ENCODE measurements at places on chromosomes 3 and 15.

- DNase-seq: no peak
Observed at GRCh38 chr3:22977042-22977441, 226.1 kb upstream of the UBE2E2 start.

DNA sequence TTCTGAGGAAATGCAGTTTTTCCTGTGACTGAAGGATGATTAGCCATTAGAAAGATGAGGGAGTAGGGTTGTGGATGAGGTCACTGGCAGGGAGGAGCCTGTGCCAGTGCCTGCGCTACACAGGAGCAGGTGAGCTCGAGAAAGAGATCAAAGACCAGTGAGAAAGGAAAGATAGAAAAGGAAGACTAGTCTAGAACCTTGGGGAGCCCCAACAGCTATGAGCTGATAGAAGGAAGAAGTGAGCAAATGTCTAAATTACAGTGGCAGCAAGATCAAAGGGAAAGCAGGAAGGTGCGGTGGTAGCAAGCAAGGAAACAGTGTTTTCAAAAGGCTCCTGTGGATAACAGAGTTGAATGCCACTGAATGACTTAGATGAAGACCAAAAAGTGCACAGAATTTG, 39.6 kb downstream of the LNP1 start:
- DNase-seq: no peak

- no peak for DNase-seq
Observed at GRCh38 chr3:196708467-196708866, 3.6 kb downstream of the CEP19 start.

DNA sequence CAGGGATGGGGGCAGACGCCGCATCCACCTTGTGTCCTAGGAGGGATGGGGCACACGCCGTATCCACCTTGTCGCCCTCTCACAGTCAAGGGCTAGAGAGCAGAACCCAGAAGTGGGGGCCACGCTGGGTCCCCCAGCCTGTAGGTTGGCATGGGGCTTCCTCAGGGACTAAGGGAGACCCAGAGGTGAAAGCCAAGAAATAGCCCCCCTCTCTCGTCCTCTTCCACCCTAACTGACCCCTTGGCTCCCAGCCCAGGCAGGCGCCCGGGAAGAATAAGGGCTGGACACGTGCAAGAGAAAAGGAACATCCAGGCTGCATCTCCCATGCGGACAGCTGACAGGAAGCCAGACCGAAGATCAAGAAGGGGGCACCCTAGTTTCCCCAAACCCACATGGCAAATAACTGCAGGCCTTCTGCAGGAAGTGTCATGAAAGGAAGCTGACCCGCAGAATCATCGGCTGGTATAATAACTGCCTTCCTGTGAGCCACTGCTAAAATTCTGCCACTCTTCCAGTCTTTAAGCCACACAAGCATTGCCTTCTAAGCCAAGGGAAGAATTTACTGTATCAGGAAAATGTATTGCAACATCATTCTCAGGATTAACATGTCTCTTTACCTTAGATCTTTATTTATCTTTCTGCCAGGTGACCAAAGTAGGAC, 38.5 kb upstream of the TFRC start:
- DNase-seq: no peak

GRCh38 chr3:149575213-149575960, 82.4 kb downstream of the WWTR1 start:
- DNase-seq: no peak

- no peak for DNase-seq
Observed at GRCh38 chr3:98567666-98568270, 25.6 kb downstream of the CPOX start.

DNA sequence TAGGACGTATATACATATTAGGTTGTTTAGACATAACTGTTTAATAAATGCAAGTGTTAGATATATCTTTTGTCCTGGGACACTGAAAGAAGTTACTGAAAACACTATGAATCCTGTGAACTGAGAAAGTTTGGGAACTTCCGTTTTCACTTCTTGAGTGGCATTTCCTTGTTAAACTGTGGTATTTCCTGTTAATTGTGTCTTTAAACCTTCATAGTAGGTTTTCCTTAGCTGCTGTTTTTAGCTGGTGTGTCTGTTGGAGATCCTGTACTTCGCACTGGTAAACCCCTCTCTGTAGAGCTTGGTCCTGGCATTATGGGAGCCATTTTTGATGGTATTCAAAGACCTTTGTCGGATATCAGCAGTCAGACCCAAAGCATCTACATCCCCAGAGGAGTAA, 37.1 kb downstream of the ATP6V1A start:
- no peak for DNase-seq

GRCh38 chr15:80932513-80932815, 57.2 kb downstream of the MESD start:
- DNase-seq: no peak

GRCh38 chr3:117463276-117464115, 753.9 kb downstream of the TUSC7 start:
- no peak for DNase-seq

- no peak for DNase-seq
Observed at GRCh38 chr15:36817776-36818175, 238.3 kb downstream of the CDIN1 start.

DNA sequence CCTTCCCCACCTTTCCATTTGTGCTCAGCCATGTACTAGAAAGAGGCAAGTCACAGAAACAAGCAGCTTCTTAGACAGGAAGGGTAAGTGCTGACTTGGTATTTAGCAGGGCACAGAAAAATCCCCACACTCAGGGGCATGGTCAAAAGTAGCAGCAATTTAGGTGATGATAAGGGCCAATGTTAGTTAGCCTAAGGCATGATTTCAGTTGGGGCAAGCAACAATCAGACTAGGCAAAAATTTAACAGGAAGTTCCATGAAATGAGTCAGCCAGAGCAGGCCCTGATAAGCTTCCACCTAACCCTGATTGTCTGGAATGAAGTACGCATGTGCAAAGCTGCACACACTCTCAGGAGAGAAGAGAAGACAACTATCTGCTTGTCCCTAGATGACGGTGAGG, 423.4 kb upstream of the UBE2E2 start:
- no peak for DNase-seq

DNA sequence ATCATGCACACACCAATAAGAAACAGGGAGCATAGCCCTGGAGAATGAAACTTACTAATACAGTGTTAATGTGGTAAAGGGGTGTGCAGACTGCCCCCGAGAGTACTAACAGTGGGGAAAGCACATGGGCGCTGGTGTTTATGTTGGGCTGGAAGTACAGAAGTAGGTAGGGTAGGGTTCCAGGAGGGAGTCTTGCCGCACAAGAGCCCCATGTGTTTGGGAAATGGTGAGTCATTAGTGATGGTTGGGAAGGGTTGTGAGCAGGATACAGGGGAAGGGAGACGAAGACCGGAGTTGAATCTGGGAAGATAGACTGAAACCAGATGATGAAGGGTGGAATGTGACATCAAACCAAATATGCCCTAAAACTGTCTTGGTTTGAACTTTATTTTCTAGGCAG, 117.1 kb downstream of the THSD4 start:
- DNase-seq: no peak

DNA sequence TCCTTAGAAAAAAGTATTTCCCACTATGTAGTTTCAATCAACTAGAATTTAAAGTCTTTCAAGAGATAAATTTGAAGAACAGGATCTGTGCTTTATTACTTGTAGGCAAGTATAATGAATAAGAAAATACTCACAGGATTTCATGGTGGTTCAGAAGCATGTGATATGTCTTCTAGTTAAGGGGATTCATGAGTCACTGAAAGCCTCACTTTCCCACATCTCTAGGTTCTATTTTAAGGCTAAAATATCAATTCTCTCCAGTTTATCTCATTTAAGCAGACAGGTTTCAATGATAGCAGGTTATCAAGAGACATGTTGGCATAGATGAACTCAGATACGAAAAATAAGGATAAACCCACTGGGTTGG, 437.8 kb upstream of the BCHE start:
- DNase-seq: no peak

DNA sequence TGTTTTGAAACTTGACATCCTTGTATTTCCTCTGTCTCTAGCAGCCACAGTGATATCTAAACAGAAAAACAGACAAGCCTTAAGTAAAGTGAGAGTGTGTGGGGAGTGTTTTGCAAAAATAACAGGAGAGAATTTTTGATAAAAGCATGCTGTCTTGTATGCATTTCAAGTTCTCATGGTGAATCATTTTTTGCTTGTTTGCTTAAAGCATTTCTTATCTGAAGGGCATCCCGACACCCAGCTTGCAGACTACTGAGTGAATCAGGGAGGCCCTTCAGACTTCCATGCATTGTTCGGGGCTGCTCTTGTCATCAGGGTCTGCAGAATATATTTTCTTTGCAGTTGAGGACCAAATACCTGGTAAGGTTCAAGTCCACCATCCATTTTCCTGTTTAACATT, 8.5 kb downstream of the CGNL1 start:
- no peak for DNase-seq

GRCh38 chr15:27086149-27086548, 115.2 kb downstream of the GABRG3 start:
- DNase-seq: no peak

GRCh38 chr3:177050501-177051237, 146.6 kb downstream of the TBL1XR1 start:
- no peak for DNase-seq

- DNase-seq: no peak
Observed at GRCh38 chr3:186075931-186076567, 32.8 kb downstream of the ETV5 start.

DNA sequence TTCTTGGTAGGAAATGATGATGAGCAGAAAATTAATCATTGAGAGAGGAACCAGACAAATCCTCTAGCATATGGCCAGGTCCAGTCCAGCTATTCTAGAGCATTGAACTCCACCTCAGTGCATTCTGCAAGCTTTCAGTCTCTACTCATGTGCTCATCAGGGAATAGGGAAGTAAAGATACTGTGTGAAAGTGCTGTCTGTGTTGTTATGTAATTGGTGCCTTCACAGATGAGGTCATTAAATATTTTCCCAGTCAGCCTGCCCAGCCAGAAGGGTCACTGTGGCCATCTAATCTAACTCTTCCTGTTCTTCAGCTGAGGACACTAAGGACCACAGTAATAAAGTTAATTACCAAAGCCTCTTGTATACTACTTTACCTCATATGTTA, 28.2 kb downstream of the C3orf62 start:
- no peak for DNase-seq

DNA sequence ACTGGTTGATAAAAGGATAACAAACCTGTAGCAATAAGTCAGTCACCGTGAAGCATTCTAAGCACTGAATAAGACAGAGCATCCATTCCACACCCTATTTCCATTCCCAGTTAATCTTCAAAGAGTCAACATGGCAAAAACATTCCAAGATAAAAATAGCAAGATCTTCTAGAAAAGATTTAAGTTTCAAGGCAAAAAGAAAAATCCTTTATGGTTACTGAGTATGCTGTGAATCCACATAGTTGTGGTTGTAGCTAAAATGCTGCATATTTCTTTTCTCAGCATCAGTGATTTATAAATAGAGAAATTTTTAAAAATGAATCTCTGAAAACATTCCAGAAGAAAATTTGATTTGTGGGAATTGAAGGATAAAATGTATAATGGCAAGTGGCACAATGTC, 21.1 kb downstream of the GAP43 start:
- no peak for DNase-seq

GRCh38 chr3:120770891-120771290, 28.3 kb downstream of the GTF2E1 start:
- no peak for DNase-seq

- DNase-seq: no peak
Observed at GRCh38 chr15:94346282-94346681, 114.9 kb downstream of the MCTP2 start.

DNA sequence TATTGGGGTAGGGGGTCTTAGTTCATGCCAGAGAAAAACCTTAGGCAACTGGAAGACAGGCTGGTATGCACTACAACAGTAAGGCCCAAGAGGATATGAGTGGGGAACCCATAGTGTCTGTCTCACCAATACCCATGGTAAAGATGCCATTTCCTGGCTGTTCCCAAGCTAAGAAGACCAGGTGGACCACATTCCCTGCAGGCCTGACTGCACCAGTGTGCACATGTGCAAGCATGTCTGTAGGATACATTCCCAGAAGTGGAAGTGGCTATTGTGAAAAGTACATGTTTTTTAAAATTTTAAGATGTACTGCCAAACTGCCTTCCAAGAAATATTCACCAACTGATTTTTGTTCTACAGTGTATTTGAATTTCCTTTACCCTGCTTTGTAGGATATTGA, 207.3 kb upstream of the CTNNB1 start:
- DNase-seq: no peak

- no peak for DNase-seq
Observed at GRCh38 chr3:21804330-21804729, 53.3 kb upstream of the ZNF385D start.

- peak; percentile 52 for DNase-seq
Observed at GRCh38 chr15:89129123-89129815, 41.0 kb downstream of the ABHD2 start.

- DNase-seq: no peak
Observed at GRCh38 chr3:188421836-188422540, 268.0 kb downstream of the LPP start.

DNA sequence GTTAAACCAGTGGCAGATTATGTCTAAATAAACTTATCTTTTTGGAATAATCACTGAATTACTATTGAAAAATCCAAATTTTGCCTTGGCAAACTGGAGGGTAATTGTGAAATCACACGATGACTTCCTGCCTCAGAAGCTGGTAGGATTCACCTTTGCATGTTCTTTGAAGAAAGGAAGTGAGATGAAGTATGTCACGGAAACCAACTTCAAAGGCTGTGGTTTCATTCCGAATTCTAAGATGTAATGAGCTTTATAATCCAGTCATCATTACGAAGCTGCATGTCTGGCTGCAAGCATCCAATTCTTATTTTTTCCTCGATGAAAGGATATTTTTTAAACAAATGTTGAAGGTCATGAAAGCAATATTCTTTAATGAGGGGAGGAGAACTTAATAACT, 15.0 kb upstream of the ZBED2 start:
- peak; percentile 33 for DNase-seq

DNA sequence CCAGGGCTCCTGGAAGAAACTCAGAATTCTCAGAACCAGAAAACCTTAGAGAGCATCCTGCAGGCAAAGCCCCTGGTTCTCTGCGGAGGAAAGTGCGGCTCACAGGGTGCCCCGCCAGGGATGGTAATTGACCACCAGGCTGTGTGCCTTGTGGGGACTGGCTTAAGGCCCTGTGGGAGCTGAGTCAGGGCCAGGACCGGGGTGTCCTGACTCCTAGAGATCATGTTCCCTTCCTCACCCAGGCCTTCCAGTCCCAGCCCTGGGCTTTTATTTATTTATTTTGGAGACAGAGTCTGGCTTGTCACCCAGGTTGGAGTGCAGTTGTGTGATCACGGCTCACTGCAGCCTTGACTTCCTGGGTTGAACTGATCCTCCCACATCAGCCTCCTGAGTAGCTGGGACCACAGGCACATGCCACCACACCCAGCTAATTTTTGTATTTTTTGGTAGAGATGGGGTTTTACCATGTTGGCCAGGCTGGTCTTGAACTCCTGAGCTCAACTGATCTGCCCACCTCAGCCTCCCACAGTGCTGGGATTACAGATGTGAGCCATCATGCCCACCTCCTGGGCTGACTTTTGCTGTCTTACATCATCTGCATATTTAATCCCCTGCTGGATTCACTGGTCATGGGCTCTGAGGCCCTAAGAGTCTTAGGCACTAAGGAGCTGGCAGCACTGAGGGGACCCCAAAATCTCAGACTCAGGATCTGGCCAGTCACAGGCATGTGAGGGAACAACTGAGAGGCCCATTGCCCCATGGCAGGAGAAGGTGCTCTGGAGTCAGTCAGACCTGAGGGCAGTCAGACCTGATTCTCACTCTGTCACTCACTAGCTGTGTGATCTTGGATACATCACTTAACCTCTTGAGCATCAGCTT, 20.4 kb upstream of the LAMP3 start:
- no peak for DNase-seq

All from activated gamma-delta T cell treated with Interleukin-2 at 50 U/mL for 16 hours (primary cell).